Thoracic aorta (tissue), 2 donors: ENCODE measurements at places on chromosomes 13 and 19. TPM values are rescaled to one million over a fixed set of nuclear protein-coding genes. Genes with fewer than 3 reads are reported as not detected.

The ASPDH gene
- not detected for total RNA-seq

DNA sequence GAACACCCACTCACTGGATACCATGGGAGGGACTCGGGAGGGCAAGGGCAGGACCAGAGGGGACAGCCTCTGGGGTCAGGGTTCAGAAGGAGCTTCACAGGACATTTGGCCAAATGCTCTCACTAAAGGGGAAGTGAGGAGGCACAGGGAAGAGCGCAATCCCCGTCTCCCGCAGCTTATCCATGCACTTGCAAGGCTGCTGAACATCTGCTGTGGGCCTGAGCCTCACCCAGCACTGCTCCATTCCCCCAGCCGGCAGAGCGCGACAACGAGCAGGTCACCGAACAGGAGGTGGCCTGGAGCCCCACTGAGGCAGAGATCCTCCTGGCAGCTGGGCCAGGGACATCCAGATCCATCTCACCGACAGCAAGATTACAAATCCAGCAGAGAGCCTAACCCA is 23.3 kb downstream of the ELAVL1 start:
- H3K27me3 ChIP-seq, result no peaks in the 10 kb centered on the region
- H3K36me3 ChIP-seq, result peaks cover 46% of the 10 kb centered on the region
- DNase-seq, result no peak
- no peak overlapping the region for H3K4me3 ChIP-seq
- no peaks in the 10 kb centered on the region for H3K4me1 ChIP-seq

DNA sequence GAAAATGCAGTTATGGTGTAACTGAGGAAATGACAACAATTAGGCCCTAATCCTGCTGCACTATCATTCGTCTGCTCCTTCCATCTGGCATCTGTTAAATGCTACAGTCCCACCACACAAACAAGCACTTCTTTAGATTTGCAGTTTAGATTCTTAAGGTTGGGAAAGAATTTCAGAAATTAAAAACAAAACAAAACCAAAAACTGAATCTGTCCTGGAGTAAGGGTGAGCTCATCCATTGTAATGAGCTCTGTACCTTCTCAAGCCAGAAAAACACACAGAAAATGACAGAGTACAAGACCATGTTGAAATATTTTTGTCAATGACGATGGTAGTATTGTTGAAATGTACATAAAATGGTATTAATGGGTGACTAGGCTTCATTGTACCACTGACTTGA is 28.3 kb downstream of the SMAD9 start:
- H3K27me3 ChIP-seq, result no peaks in the 10 kb centered on the region
- no peaks in the 10 kb centered on the region for H3K36me3 ChIP-seq
- no peak overlapping the region for H3K4me3 ChIP-seq
- no peak overlapping the region for H3K27ac ChIP-seq
- H3K4me1 ChIP-seq, result peaks cover 43% of the 10 kb centered on the region

The PSG2 gene
- total RNA-seq, result not detected

The ZNF560 gene
- total RNA-seq, result not detected

DNA sequence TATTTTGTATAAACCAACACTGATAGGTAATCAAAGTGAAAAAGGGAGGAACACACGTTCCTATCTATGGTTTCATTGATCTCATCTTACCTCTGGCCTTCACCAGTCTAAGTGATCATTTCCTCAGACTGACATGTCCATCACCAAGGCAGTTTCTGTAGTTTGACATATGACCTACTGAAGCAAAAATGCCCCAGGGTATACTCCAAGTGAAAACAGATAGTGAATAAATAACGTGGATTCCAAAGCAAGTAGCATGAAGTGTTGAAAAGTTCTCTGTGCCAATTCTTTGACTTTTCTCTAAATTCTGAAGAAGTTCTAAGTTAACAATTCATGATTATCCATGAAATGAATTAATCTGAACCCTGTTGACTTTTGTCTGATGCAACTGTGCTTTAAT is 334.2 kb upstream of the SGCG start:
- no peak overlapping the region for H3K4me3 ChIP-seq
- no peaks in the 10 kb centered on the region for H3K4me1 ChIP-seq
- no peak for DNase-seq

DNA sequence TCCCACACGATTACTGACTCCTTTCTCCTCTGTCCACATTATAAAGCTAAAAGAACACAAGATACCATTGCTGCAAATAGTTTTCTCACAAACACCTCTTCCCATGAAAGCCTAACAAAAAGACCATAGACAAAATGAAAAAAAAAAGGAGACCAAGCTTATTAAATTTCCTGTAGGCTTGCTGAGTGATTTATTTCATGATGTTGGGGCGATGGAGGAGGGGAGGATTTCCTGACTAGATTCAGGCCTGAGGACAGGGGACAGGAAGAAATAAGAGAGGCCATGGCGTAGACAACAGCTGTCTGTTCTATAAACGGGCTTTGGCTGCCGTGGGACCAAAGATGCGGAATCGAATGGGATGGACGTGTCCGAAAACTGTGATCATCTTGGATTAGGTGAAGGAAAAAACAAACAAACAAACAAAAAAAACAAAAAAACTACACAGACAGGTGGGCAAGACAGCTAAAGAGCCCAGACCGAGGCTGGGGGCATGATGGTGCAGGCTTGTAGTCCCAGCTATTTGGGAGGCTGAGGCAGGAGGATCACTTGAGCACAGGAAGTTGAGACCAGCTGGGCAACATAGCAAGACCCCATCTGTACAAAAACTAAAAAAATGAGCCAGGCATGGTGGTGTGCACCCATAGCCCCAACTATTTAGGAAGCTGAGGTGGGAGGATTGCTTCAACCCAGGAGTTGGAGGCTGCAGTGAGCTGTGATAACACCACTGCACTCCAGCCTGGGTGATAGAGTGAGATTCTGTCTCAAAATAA is 5.3 kb downstream of the TMPRSS9 start:
- no peaks in the 10 kb centered on the region for H3K27me3 ChIP-seq
- no peak overlapping the region for H3K27ac ChIP-seq
- H3K36me3 ChIP-seq, result no peaks in the 10 kb centered on the region
- no peaks in the 10 kb centered on the region for H3K4me1 ChIP-seq
- DNase-seq, result no peak

The SPIB gene
- not detected for total RNA-seq

The TMEM221 gene
- not detected for total RNA-seq

DNA sequence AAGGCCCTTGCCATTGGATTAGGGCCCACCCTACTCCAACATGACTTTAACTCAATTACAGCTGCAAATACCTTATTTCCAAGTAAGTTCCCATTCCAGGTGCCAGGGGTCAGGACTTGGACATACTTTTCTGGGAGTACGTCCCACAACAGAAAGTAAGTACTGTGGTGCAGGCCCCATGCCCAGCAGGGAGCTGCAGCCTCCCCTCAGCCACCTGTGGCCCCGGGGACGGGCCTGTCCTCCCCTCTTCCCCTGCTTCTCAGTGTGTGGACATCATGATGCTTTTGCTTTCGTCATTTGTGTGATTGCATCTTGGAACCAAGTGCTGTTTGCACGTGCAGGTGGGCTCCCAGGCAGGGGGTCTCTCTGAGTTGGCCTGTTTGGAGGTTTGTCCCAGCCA is 31.9 kb downstream of the CRTC1 start:
- H3K4me1 ChIP-seq, result peaks cover 12% of the 10 kb centered on the region
- no peak overlapping the region for H3K27ac ChIP-seq
- no peaks in the 10 kb centered on the region for H3K27me3 ChIP-seq
- H3K4me3 ChIP-seq, result no peak overlapping the region

GRCh38 chr19:1426736-1427135 is 11.5 kb upstream of the RPS15 start:
- peaks cover 64% of the 10 kb centered on the region for H3K36me3 ChIP-seq
- H3K27ac ChIP-seq, result no peak overlapping the region
- no peak for DNase-seq

- H3K27ac ChIP-seq, result no peak overlapping the region
- H3K4me3 ChIP-seq, result no peak overlapping the region
- H3K4me1 ChIP-seq, result no peaks in the 10 kb centered on the region
- DNase-seq, result peak; percentile 31
- no peaks in the 10 kb centered on the region for H3K36me3 ChIP-seq
Measured at GRCh38 chr13:103883164-103883563, 816.9 kb upstream of the SLC10A2 start.

DNA sequence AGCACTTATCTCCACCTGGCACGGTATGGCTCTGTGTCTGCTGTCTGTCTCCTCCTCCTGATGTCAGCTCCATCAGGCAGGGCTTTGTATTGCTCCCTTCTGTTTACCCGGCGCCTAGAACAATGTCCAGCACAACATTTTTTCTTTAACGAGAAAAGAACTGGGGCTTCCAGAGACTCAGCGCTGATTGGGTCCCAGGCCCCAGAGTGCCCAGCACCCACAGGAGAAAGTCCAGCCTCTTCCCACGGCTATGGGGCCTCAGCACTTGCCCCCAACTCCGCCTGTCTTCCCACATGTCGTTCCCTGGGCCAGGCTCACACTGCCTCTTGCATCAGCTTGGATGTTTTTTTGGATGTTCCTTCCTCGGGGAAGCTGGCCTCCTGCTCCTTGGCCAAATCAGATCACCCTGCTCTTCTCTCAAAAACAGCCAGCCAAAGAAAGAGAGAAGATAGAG is 6.9 kb downstream of the MYPOP start:
- no peak overlapping the region for H3K27ac ChIP-seq
- peaks cover 4% of the 10 kb centered on the region for H3K4me1 ChIP-seq
